Fibroblast of lung (primary cell): ENCODE measurements at places on chromosomes 4 and X. TPM values are rescaled to one million over a fixed set of nuclear protein-coding genes. Genes with fewer than 3 reads are reported as not detected.

DNA sequence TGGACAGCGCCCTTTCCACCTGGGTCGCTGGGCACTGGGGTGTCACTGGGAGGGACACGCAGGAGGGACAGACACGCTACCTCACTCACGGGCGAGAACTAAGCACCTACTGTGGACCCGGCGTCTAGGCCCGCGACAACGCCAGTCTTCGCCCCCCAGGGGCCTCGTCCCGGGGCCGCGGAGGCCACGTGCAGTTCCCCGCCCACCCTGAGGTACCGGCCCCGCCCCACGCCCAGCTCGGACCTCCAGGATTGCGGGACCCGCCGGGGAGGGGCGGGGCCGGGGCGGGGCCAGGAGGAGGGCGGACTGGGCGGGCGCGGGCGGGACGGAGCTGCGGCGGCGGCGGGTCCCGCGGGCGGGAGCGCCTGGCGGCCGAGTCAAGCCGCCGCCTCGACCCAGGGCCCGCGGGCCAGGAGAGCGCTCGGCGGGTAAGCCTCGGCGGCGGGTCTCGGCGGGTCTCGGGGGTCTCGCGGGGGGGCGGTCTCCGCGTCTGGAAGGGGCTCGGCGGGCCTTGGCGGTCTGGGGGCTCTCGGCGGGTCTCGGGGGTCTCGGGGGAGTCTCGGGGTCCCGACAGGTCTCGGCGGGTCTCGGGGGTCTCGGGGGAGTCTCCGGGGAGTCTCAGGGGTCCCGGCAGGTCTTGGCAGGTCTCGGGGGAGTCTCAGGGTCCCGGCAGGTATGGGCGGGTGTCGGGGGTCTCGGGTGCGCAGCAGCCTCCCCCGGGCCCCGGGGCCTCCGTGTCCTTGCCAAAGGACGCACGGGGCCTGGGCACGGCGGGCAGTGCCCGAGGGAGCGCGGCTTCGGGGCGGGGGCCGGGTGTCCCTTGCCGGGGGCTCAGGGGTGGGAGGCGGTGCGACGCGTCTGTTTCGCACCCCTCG lies at the start of gene SH3BP2:
Gene SH3BP2, plus strand, starts transcription at position 375 of the 875 bp plus-strand sequence. CDS start 27,533 bp downstream, outside the sequence.
- H3K36me3 ChIP-seq: peaks cover 2% of the 10 kb centered on the region
- H3K4me3 ChIP-seq: peak within 1 kb of the TSS; percentile 54
- peak; percentile 54 for DNase-seq
- H3K27me3 ChIP-seq: no peaks in the 10 kb centered on the region
- H3K4me1 ChIP-seq: peaks cover 19% of the 10 kb centered on the region
- H3K27ac ChIP-seq: peak within 1 kb of the TSS; percentile 38

DNA sequence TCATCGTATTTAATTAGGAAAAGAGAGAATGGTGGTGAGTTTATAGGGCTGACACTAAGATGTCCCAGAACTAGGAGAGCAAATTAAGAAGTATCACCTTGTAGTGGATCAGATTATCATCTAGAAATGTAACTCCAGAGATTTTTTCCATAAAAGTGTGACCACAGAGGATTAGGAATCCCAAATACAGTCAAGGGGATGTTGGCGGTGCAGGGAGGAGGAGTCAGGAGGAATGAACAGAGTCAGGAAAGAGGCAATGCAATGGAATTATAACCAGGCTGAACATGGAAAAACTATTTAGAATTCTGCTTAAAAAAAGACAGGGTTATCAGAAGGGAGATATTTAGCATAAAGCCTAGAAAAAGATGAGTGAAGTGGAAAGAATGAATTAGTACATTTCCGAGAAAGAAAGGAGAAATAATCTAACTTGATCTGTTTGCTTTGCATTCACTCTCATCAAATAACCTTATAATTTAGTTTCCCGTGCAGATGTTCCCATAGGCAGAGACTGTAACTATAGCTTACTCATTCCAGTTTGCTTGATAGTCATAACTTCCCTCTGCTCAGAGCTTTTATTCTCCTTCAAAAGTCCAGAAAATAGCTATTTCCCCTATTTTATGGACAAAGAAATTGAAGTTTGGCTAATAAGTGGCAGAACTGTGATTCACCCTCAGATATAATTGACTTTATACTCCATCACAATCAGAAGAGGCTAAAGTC lies 56.4 kb downstream of the SCFD2 start:
- no peak for DNase-seq
- no peak overlapping the region for H3K4me3 ChIP-seq
- H3K27ac ChIP-seq: peak overlapping the region; percentile 21
- no peaks in the 10 kb centered on the region for H3K27me3 ChIP-seq
- no peaks in the 10 kb centered on the region for H3K36me3 ChIP-seq

DNA sequence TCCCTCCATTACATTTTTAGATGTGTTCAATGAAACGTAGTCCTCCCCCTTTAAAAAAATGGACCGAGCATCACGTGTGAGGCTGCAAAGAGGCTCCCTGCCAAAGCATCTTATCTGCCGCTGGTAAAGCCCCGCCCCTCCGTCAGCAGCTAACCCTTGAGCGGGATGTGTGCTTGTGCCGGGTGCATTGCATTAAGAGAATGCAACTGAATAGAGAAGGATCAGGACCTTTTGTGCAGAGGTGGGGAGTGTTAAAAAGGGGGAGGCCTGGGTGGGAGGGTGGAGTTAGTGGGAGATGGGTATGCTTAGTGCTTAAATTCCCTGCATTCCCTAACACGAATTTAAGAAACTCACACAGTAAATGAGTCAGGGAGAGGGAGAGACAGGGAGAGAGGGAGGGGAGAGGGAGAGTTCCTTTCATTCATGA lies 66.0 kb downstream of the TBL1X start:
- H3K27ac ChIP-seq: no peak overlapping the region
- peak; percentile 84 for DNase-seq
- no peaks in the 10 kb centered on the region for H3K36me3 ChIP-seq
- no peaks in the 10 kb centered on the region for H3K27me3 ChIP-seq
- no peak overlapping the region for H3K4me3 ChIP-seq
- peaks cover 15% of the 10 kb centered on the region for H3K4me1 ChIP-seq

DNA sequence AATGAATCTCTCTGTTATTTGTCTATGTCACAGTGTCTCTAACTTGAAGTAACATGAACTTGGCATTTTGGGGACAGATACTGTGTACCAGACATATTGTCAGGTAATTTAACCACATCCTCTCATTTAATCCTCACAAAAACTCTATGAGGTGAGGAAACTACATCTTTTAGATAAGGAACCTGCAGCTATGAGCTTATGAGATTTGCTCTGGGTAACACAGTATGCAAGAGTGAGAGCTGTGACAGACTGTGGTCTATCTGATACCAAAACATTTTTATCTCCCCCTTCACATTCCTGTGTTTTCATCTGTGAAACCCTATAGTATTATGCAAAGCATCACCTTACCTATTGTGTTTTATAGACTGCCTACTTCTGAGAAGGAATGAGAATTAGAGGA lies 58.4 kb upstream of the HS3ST1 start:
- no peaks in the 10 kb centered on the region for H3K4me1 ChIP-seq
- DNase-seq: no peak
- H3K27me3 ChIP-seq: no peaks in the 10 kb centered on the region
- H3K27ac ChIP-seq: no peak overlapping the region
- no peaks in the 10 kb centered on the region for H3K36me3 ChIP-seq

DNA sequence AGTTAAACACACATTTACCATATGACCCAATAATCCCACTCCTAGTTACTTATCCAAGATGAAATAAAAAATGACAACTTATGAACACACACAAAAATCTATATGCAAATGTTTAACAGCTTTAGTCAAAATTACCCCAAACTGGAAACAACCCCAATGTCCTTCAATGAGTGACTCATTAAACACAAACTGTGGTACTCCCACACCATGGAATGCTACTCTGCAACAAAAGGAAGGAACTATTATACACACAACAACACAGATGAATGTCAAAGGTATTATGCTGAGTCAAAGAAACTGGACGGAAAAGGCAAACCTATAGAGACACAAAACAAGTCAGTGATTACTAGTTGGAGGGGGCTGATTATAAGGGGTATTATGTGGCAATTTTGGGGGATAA lies 40.5 kb downstream of the MED14 start:
- H3K4me1 ChIP-seq: no peaks in the 10 kb centered on the region
- H3K27me3 ChIP-seq: no peaks in the 10 kb centered on the region
- H3K27ac ChIP-seq: no peak overlapping the region
- no peaks in the 10 kb centered on the region for H3K36me3 ChIP-seq
- no peak overlapping the region for H3K4me3 ChIP-seq

- H3K4me3 ChIP-seq: no peak overlapping the region
- H3K36me3 ChIP-seq: no peaks in the 10 kb centered on the region
- H3K27me3 ChIP-seq: no peaks in the 10 kb centered on the region
- H3K27ac ChIP-seq: no peak overlapping the region
- DNase-seq: no peak
- H3K4me1 ChIP-seq: no peaks in the 10 kb centered on the region
Observed at GRCh38 chr4:82491251-82491960, 61.0 kb downstream of the ENOPH1 start.

DNA sequence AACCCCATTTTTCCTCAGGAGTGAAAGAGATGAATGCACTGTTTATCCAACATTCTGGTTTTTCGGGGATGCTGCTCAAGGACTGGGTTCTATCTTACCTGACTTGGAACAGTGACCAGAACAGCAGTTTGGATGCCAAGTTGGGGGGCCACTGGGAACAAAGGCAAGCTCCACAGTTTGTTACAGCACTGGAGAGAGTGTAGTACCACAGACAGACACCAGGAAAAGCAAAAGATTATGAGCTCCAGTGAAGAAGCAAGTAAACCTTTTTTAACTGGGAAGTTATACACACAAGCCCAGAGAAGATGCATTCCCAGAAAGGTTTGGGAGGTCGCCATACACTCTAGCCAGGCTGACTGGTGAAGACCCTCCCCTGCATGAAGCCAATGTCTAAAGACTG lies 13.6 kb downstream of the C4orf36 start:
- no peaks in the 10 kb centered on the region for H3K27me3 ChIP-seq
- no peaks in the 10 kb centered on the region for H3K36me3 ChIP-seq
- H3K27ac ChIP-seq: no peak overlapping the region
- no peaks in the 10 kb centered on the region for H3K4me1 ChIP-seq
- no peak for DNase-seq
- no peak overlapping the region for H3K4me3 ChIP-seq

DNA sequence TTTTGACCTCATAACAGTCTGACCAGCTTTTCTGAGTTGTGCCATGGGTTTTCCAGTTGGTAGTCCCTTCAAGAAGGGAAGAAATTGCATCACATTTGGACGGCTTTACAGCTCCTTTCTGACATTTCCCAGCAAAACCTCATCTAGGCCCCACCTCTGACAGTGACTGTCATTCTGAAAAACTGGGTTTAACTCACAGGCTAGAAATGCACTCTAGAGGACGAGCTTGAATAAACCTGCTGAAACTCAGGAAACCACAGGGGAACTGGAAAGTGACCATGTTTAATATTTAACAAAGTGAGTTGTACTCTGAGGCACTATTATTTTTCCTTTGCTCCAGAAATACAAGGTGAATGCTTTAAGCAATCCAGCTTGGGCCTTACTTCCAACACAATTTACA lies 434.3 kb upstream of the RASGEF1B start:
- H3K4me3 ChIP-seq: no peak overlapping the region
- DNase-seq: no peak
- H3K27me3 ChIP-seq: no peaks in the 10 kb centered on the region
- H3K27ac ChIP-seq: no peak overlapping the region

DNA sequence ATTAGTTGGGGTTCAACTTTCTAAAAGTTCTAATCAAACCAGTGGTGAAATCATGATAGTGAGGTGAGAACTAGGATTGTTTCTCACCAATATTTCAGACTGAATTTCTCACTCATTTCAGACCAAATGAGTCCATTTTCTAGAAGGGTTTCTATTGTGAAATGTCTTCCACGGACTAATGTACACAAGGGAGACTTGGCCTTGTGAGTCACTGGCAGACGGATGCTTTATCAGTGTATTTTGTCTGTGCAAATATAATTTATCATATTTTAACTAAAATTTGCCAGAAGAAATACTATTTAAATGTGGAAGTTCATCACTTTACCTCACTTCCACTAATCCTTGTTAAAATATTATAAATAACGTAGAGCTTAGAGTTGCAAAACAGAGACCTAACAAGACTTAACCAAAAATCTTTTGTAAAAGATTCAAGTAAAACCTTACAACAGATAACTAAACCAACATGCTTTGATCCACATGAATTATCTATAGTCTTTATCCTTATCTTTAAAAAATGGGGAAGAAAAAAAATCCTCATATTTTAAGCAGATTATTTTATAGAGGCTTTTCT lies 506.0 kb upstream of the FAM241A start:
- H3K36me3 ChIP-seq: no peaks in the 10 kb centered on the region
- H3K4me3 ChIP-seq: no peak overlapping the region
- H3K27me3 ChIP-seq: no peaks in the 10 kb centered on the region
- no peaks in the 10 kb centered on the region for H3K4me1 ChIP-seq

DNA sequence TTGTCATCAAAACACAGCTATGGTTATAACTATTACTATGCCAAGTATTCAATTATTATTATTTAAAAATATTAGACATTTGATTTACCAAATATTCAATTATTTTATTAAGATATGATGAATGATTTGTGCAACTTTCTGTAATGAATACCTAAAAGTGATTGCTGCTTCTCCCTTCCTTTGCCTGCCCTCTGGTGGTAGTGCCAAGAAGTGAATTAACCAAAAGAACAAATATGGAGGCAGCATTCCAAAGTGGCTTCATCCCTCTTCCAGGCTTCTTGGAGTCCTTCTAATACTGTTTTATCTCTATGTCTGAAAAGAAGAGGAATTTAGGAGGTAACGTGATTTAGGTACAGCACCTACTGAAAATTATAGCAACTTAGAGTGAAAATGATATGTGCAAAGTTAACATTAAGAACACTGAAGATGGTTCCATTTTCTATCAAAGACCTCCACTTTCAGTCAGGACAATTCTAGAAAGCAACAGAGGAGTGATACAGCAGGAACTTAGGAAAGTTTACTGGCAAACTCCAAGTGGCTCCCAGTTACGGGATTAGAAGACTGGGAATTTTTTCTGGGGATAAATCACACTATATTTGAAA lies 43.0 kb downstream of the ENPEP start:
- no peaks in the 10 kb centered on the region for H3K4me1 ChIP-seq
- H3K4me3 ChIP-seq: no peak overlapping the region
- H3K27ac ChIP-seq: no peak overlapping the region
- peak; percentile 39 for DNase-seq
- H3K27me3 ChIP-seq: no peaks in the 10 kb centered on the region

- H3K4me1 ChIP-seq: no peaks in the 10 kb centered on the region
- DNase-seq: no peak
- H3K4me3 ChIP-seq: no peak overlapping the region
- H3K27me3 ChIP-seq: no peaks in the 10 kb centered on the region
- H3K27ac ChIP-seq: no peak overlapping the region
Observed at GRCh38 chrX:32118832-32119231, 1047.0 kb upstream of the FTHL17 start.

The NPFFR2 gene
- not detected in 2 replicates for total RNA-seq

The CLCN3 gene
- 61.6 and 92.2 TPM in 2 replicates for total RNA-seq

The TEC gene
- total RNA-seq: 1.5 and 5.3 TPM in 2 replicates

The GPM6B gene
- 0.99 and 1.0 TPM in 2 replicates for total RNA-seq

The TKTL2 gene
- not detected in 2 replicates for total RNA-seq

The MAGEB5 gene
- not detected in 2 replicates for total RNA-seq

The VSIG1 gene
- not detected in 2 replicates for total RNA-seq
